ENCODE measurements at places on chromosomes 2 and 18. TPM values are rescaled to one million over a fixed set of nuclear protein-coding genes. Genes with fewer than 3 reads are reported as not detected.

Gene ALK
- not detected for total RNA-seq

Gene KIAA2012
- total RNA-seq: not detected

Gene SP5
- total RNA-seq: 1.8 TPM

Gene COL6A3
- 4.1 TPM for total RNA-seq

Gene SP140
- total RNA-seq: 0.35 TPM

Gene MARCO
- total RNA-seq: 0.31 TPM

Gene M1AP
- 0.11 TPM for total RNA-seq

Gene LIPG
- 1.8 TPM for total RNA-seq

Gene CARF
- 1.2 TPM for total RNA-seq

Gene ECEL1
- total RNA-seq: not detected

Gene CENPA
- total RNA-seq: 45.6 TPM

Gene CYBRD1
- 22.4 TPM for total RNA-seq

Gene LIMS4
- 0.74 TPM for total RNA-seq

Gene ACMSD
- not detected for total RNA-seq

Gene SPATS2L
- total RNA-seq: 29.1 TPM

Gene MTCL1
- total RNA-seq: 5.9 TPM

Gene RTP5
- not detected for total RNA-seq

Gene REG3A
- total RNA-seq: 0.31 TPM

Gene ELMOD3
- total RNA-seq: 7.8 TPM

Gene CHST10
- total RNA-seq: 19.3 TPM

Gene GBX2
- 0.53 TPM for total RNA-seq

Gene CROCC2
- not detected for total RNA-seq

Gene ADRA2B
- not detected for total RNA-seq

Gene DQX1
- 0.38 TPM for total RNA-seq

Gene CCDC88A
- total RNA-seq: 68.8 TPM

Gene ABHD3
- 20.7 TPM for total RNA-seq

Gene GCKR
- 0.25 TPM for total RNA-seq

Gene GKN1
- total RNA-seq: not detected

Gene C2orf76
- 8.6 TPM for total RNA-seq

Gene C2orf80
- not detected for total RNA-seq

Gene MROH2A
- total RNA-seq: not detected

Gene HTR2B
- total RNA-seq: not detected

Gene ABHD1
- 0.18 TPM for total RNA-seq

Gene CXCR2
- total RNA-seq: not detected

Gene HOXD1
- not detected for total RNA-seq

Gene EPB41L3
- total RNA-seq: 0.44 TPM

Gene COL4A4
- not detected for total RNA-seq

Gene HAT1
- total RNA-seq: 148 TPM

Gene TIA1
- total RNA-seq: 103 TPM

Gene NEDD4L
- total RNA-seq: 32.7 TPM

Gene KLHL29
- 0.31 TPM for total RNA-seq

Gene CCDC148
- total RNA-seq: 0.64 TPM

Gene TMEM163
- 0.11 TPM for total RNA-seq

Gene ALPI
- total RNA-seq: not detected

Gene TUBB8B
- not detected for total RNA-seq

Gene NOSTRIN
- total RNA-seq: 50.9 TPM

Gene BMP10
- 0.89 TPM for total RNA-seq

Gene CFC1
- not detected for total RNA-seq

Gene SIX2
- not detected for total RNA-seq

Gene CXCR4
- total RNA-seq: 0.22 TPM
